A549 treated with GW870086 at 1 μM for 4 hours (cell line): ENCODE measurements at places on chromosomes 5 and 9. TPM values are rescaled to one million over a fixed set of nuclear protein-coding genes. Genes with fewer than 3 reads are reported as not detected.

The CENPK gene
- total RNA-seq = 27.9 to 33.3 TPM (median 31.4 TPM) in 5 replicates

The C1QTNF3 gene
- 0.26 TPM in 1 of 5 replicates, not detected in the others for total RNA-seq

The FOXI1 gene
- total RNA-seq = not detected in 5 replicates

The SLC24A2 gene
- not detected in 5 replicates for total RNA-seq

The EPB41L4B gene
- total RNA-seq = 17.9 to 21.3 TPM (median 20.6 TPM) in 5 replicates

The DBH gene
- total RNA-seq = not detected in 5 replicates

The LHX6 gene
- 0.85 to 1.5 TPM (median 1.1 TPM) in 5 replicates for total RNA-seq

The SLC46A2 gene
- total RNA-seq = not detected in 5 replicates

The MORN5 gene
- not detected in 5 replicates for total RNA-seq

The NFIB gene
- total RNA-seq = 6.7 to 11.5 TPM (median 9.8 TPM) in 5 replicates

The RMI1 gene
- total RNA-seq = 8.4 to 13.1 TPM (median 12.3 TPM) in 5 replicates

The LCN9 gene
- total RNA-seq = not detected in 5 replicates

The SVEP1 gene
- 1.2 to 2.1 TPM (median 1.8 TPM) in 5 replicates for total RNA-seq

The GCNT1 gene
- total RNA-seq = 2.3 to 4.4 TPM (median 3.8 TPM) in 5 replicates

The TTC16 gene
- 0.08 TPM in 1 of 5 replicates, not detected in the others for total RNA-seq

The JADE2 gene
- 26.4 to 34.3 TPM (median 33.7 TPM) in 5 replicates for total RNA-seq

The CLIC3 gene
- total RNA-seq = 3.3 to 5.1 TPM (median 4.8 TPM) in 5 replicates

The PCDHB12 gene
- not detected in 5 replicates for total RNA-seq

The PCDHGA9 gene
- total RNA-seq = 0.05 to 0.10 TPM (median 0.07 TPM) in 4 of 5 replicates, not detected in the other

The PLPPR1 gene
- not detected in 5 replicates for total RNA-seq

The SPINK4 gene
- total RNA-seq = not detected in 5 replicates

The PTGES gene
- 172 to 205 TPM (median 174 TPM) in 5 replicates for total RNA-seq
